Bone marrow (tissue), 2 donors: ENCODE measurements at places on chromosomes 4 and X.

DNA sequence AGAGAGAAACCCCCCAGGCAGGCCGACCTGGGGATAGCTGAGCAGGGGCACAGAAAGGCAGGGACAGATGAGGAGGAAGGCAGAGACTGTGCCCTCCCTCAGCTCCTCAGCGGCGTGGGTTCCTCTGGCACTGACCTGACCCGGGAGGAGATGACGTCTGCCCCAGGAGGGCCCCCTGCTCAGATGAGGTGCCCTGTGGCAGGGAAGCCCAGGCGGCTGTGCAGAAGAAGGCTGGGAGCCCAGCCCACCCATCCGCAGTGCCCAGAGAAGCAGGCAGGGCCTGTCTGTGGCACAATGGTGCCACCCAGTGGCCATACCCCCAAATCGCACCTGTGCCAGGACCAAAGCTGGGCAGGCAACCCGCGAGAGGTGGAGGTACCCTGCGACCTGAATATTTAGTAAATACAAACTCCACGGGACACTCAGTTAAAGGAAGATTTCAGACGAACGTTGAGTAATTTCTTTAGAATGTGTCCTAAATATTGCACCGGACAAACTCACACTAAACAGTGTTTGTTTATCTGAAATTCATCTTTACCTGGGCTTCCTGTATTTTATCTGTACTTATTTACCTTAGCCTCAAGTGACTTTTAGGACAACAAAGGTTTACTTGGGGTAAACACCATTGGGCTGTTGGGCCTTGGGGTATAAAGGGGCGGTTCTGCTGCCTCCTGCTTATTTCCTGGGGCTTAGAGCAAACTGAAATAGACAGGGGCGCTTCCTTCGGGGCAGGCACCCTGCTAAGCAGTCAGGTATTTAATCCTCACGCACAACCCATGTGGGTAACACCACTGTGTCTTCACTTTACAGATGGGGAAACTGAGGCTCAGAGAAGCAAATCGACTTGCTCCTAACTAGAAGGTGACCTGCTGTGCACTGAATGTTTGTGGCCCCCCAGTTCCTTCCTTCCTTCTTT is 46.5 kb upstream of the HMX1 start:
- peak; percentile 1 for DNase-seq

DNA sequence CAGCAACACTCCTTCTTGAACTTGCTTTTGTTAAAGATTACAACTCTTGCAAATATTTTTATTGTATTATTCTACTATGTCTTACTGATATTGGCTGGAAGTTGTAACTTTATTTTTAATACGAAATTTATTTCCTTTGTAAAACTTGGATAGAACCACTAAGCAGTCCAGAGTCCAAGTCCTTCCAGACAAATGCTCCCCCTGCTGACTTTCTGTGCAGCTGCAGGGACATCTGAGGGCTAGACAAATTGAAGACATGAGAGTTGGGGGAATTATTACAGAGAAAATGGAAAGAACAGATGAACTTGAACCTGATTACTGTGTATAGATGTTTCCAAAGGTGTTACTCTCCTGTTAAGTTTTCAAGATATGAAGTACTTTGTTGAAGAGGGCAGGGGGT is 238.8 kb downstream of the GRIA3 start:
- no peak for DNase-seq

- no peak for DNase-seq
These were observed 89.7 kb downstream of the LRP2BP start for GRCh38 chr4:185305979-185306442.

DNA sequence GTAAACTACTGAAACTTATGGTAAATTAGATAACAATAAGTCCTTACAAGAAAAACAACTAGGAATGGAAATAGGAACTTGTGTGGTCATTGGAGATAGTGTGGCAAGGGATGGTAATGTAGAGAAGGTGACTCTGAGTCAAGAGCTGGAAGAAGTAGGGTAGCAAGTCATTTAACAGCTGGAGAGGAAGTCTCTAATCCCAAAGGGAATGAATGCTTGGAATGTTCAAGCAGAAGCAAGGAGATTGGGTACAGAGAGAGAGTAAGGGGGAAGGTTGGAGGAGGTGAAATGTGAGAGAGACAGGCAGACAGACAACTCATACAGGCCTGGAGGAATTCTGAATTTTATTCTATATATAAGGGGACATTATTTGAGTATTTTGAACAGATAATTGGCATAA is 260.6 kb upstream of the MAD2L1 start:
- DNase-seq, result no peak

DNA sequence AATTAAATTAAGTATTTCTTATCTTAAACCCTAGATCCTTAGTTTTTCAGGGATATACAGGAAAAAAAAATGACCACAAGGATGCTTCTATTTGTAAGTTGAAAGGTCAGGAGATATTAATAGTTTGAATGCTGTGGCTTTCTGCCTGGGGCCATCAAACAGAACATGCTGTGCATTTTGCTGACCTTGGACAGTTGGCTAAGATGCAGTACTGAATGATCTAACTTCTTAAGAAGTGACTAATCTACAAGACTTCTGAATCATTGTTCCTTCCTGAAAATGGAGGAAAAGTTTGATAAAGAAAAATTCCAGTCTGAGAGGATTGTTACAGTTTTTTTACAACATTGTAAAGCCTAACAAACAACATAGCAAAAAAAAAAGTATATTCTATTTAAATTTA is 237.8 kb upstream of the JADE1 start:
- DNase-seq, result no peak

DNA sequence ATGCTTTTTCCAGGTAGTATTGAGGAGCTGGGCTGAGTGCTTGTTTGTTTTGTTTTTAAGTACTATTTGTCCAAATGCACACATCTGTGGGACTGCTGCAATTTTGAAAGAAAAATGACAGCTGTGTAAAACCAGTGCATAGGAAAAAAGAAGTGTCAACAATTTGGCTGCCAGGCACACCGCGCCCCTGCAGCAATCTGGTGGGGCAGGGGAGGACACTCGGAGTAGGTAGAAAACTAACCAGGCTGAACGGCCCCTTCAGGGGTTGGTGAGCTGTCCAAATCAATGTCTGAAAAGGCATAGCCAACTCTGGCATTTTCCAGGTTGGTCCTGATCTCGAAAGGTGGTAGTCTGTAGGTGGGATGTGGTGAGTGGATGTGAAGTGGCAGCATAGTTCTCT is 1.1 kb downstream of the LDOC1 start:
- DNase-seq, result no peak

DNA sequence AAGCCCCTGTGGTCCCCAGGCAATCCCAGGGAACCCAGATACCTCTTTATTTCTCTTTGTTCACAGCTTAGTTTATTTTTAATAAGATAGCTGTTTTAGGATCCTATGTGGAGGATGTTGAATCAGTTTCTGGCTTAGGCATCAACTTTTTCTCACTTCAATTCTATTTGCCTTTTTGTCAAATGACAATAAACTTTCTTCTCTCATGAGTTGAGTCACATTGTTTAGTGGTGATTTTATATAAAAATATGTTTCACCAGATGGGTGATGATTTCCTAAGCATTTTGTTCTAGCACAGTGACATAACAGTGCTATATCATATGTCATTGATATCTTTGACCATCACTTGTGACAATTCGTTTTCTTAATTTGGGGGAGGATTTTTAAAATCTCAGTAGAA is 198.1 kb upstream of the PUDP start:
- DNase-seq, result no peak
